ENCODE measurements at places on chromosomes 7 and 10. TPM values are rescaled to one million over a fixed set of nuclear protein-coding genes. Genes with fewer than 3 reads are reported as not detected.
A peak's percentile ranks its signal among the peaks of the same experiment; 100 is the strongest.

Gene ASNS
- 52.9 TPM for total RNA-seq

DNA sequence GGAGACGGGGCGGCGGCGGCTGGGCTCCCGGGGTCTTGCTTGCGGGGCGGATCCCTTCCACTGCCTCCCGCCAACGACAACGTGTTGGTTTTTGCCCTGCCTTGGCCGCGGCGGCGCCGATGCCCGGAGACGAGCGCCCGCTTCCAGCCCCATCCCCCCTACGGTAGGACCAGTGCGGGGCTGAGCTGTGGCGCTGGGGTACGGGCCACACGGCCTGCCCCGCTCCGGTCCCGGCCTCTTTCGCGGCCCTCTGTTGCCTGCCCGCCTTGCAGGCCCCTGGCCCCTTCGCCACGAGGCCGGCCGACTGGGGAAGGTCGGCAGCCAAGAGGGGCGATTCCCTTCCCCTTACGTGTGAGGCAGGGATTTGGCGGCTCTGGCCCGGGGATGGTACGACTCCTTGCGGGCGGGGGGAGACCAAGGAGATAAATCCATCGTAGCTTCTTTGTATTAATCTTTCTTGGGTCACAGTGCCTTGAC is 488 bp downstream of the EIF4H start:
- no peaks in the 10 kb centered on the region for H3K4me1 ChIP-seq
- H3K27me3 ChIP-seq = no peaks in the 10 kb centered on the region
- H3K4me3 ChIP-seq = peak overlapping the region; percentile 82
- peak overlapping the region; percentile 61 for H3K27ac ChIP-seq
- peak; percentile 20 for DNase-seq

DNA sequence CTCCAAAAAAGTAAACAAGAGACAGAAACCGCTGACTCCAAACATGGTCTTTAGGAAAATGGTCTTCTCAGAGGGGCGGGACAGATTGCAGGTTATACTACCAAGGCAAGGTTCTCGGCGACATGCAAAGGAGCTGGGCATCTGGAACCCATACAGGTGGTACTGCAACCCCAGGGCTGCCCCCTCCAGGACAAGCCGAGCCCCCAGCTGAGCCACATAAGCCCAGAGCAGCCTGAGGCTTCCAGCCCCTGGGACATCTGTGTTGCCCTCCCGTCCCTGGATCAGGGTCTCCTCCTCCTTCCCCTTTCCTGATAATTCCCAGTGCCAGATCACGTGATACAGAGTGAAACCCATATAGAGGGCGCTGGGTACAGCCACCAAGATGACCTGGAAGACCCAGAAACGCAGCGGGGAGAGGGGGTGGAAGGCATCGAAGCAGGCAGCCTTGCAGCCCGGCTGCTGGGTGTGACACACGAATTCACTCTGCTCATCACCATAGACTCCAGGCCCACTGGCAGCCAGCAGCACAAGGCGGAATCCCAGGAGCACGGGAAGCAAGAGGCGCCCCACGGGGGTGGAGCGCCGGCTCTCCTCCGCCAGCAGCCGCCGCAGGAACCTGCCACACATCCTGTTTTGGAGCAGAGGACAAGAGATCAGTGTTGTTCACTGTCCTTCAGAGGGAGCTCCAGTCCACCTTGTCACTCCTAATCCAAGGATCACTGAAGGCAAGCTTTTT is at the start of gene GJC3:
Gene GJC3 (minus strand): TSS at position 627 of the 736 bp plus-strand sequence. CDS start 0 bp downstream, at position 627.
- H3K27ac ChIP-seq = peak within 1 kb of the TSS; percentile 35
- H3K27me3 ChIP-seq = peaks cover 51% of the 10 kb centered on the region
- peak; percentile 51 for DNase-seq
- H3K4me1 ChIP-seq = peaks cover 6% of the 10 kb centered on the region
- peaks cover 4% of the 10 kb centered on the region for H3K36me3 ChIP-seq
- H3K4me3 ChIP-seq = peak within 1 kb of the TSS; percentile 67

Gene FMC1
- 2.9 TPM for total RNA-seq

GRCh38 chr7:46448478-46448877 is 527.4 kb upstream of the IGFBP3 start:
- no peak overlapping the region for H3K27ac ChIP-seq
- no peak overlapping the region for H3K4me3 ChIP-seq
- no peaks in the 10 kb centered on the region for H3K4me1 ChIP-seq
- no peaks in the 10 kb centered on the region for H3K36me3 ChIP-seq
- no peaks in the 10 kb centered on the region for H3K27me3 ChIP-seq
- no peak for DNase-seq

GRCh38 chr10:75110006-75110632 is 1.3 kb upstream of the SAMD8 start:
- H3K4me1 ChIP-seq = peaks cover 30% of the 10 kb centered on the region
- H3K27me3 ChIP-seq = no peaks in the 10 kb centered on the region
- H3K36me3 ChIP-seq = peaks cover 26% of the 10 kb centered on the region
- no peak for DNase-seq

- H3K27me3 ChIP-seq = no peaks in the 10 kb centered on the region
- no peaks in the 10 kb centered on the region for H3K4me1 ChIP-seq
- no peak for DNase-seq
- no peak overlapping the region for H3K27ac ChIP-seq
- no peaks in the 10 kb centered on the region for H3K36me3 ChIP-seq
- H3K4me3 ChIP-seq = no peak overlapping the region
Measured at GRCh38 chr10:117299435-117299834, 58.5 kb downstream of the SLC18A2 start.
